GM12865 (cell line): ENCODE measurements at places on chromosomes 11 and 22.
A peak's percentile ranks its signal among the peaks of the same experiment; 100 is the strongest.

DNA sequence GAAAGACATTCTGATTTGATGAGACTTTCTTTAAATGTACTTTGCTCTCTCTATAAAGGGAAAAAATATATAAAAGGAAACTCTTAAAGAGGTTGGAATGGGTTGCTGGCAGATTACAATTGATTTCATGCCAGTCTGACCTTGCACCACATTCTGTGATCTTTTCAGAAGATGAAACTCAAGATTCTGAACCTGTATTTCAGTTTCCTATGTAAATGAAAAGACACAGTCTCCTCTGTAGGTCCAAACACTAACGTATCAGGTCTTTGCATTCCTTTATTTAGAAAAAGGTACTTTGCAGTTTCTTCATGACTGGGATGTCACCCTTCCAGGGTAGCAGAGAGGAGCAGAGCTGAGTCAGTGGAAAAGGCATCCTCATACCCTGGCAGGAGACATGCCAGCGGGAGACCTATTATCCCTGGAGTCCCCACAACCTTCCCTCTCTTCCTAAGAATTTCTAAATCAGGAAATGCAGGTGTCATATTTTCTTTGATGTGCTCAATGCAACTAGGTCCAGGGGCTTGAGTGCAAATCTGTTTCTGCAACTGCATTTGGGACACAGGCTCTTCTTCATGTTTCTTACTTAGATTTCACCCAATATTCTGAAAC lies 282.6 kb downstream of the CADM1 start:
- peak; percentile 65 for DNase-seq

- DNase-seq = peak; percentile 54
These were observed 7.1 kb downstream of the PRPF19 start for GRCh38 chr11:60899046-60899936.

DNA sequence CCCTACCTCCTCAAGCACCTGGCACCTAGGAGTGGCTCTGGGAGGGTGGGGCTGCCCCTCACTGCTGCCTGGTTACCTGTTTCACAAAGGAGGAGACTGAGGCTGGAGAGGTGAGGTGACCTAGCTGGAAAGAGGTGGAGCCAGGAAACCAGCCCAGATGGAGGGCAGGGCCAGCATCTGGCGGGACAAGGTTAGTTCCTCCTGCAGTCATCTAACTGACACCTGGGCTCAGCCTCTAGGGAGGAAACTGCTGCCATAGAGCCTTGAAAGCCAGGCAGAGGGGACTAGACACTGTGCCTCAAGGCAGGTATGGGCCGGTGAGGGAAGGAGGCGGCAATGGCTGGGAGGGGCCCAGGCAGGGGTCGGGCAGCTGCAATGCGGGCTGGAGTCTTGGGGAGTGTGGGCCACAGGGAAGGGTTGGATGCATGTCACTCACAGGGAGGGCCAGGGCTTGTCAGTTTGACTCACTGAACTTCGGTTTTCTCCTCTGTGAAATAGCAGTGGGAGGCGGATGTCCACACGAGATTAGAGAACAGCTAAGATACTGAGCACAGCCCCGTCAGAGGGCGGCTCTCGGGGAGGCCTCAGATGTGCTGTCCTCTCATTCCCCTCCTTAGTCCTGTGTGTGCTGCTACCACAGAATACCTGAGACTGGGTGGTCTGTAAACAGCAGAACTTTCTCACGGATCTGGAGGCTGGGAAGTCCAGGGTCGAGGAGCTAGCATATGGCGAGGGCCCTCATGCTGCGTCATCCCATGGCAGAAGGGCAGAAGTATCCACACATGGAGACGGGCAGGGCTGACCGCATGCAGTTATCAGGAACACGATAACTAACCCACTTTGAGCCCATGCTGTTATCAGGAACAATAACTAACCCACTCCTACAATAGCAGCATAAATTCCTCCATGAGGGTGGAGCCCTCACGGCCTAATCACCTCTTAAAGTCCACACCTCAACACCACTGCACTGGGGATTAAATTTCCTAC lies 16.1 kb downstream of the MGAT3 start:
- DNase-seq = peak; percentile 40

GRCh38 chr22:44837481-44837880 lies 85.1 kb downstream of the ARHGAP8 start:
- peak; percentile 11 for DNase-seq

DNA sequence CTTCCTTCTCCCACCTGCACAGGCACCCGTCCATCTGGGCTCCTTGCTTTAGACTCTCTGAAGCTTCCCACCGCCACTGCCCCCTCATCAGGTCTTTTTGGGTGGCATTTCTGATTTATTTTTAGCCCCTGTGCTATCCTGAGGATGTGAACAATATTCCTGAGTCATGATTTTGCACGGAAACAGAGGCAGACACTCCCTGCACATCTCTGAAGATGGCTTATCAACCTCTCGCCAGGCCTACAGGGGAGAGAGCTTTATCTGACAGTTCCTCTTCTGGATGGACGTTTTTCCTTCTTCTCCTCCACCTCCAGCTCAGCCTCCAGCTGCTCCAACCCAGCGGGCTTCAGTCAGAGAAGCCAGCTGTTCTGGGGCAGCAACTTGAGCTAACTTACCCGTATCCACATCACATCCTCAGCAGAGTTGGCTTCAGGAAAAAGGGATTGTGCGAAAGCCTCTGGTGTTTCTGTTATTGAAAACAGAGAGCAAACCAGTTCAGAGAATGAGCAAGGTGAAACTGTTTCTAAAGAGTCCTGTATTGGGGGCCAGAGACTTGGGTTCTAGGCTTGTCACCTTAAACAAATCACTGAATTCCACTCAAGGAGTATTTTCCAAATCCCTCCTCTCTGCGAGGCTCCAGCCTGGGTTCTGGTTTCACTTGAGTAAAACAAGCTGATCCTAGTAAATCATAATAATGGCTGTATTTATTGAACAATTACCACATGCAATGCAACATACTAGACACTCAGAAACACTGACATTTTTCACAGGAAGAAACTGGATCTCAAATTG lies 33.1 kb upstream of the ETS1 start:
- no peak for DNase-seq

DNA sequence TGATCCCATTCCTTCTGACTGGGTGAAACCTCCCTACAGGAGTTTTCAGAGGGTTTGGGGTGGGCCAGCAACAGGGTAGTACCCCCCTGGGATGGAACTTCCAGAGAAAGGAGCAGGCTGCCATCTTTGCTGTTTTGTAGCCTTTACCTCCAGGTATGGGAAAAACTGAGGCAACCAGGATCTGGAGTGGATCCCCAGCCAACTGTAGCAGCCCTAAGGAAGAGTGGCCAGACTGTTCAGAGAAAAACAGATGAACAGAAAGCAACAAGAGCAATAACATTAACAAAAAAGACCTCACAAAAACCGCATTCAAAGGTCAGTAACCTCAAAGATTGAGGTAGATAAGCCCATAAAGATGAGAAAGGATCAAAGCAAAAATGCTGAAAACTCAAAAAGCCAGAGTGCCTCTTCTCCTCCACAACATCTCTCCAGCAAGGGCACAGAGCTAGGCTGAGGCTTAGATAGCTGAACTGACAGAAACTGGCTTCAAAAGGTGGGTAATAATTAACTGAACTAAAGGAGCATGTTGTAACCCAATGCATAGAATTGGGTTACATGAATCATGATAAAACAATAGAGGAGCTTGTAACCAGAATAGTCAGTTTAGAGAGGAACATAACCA lies 1288.6 kb upstream of the CNTN5 start:
- no peak for DNase-seq

DNA sequence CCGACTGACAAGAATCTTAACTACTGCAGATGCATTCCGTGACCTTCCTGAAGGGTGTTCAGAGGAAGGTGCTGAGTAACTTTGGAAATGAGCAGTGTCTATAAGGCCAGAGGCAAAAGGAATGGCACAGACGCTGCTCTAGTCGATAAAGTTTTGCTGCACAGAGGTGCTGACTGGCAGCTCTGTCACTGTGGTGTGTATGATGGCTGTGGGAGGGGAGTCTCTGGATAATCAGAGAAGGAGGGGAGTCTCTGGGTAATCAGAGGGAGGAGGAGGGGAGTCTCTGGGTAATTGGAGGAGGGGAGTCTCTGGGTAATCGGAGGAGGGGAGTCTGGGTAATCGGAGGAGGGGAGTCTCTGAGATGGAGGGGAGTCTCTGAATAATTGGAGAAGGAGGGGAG lies 18.4 kb downstream of the PTDSS2 start:
- DNase-seq = no peak

GRCh38 chr11:92131289-92131865 lies 93.2 kb upstream of the FAT3 start:
- DNase-seq = no peak

DNA sequence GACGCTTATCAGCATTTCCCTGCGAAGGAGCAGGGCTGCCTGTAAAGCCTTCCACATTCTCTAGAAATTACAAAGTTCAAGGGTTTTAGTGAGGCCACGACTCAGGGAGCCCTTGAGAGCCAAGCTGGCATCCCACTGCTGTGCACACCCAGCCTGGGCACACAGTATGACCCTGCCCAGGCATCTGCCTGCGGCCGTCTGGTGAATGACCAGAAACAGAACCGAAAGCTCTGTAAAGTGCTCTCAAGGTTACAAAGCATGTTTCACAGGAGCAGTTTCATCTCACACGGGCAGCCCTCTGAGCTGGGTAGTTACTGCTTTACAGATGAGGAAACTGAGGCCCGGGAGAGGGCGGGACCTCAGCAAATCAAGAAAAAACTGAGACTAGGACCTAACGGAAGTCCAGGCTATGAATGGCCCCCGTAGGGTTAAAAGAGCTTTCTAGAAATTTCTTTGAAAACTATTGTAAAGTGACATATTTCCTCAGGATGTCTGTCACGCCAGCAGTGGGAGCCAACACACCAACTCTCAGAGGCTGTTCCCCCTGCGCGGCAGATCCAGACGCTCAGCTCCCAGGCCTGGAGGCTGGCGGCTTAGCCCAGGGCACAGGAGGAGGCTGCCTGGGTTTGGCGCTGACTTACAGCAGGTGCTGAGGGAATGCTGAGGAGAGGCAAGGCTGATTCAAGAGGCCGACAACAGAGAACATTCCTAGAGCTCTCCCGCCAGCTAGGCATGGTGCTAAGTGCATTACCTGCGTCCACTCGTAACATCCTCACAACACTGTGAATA lies 7.7 kb upstream of the TCF20 start:
- peak; percentile 73 for DNase-seq

DNA sequence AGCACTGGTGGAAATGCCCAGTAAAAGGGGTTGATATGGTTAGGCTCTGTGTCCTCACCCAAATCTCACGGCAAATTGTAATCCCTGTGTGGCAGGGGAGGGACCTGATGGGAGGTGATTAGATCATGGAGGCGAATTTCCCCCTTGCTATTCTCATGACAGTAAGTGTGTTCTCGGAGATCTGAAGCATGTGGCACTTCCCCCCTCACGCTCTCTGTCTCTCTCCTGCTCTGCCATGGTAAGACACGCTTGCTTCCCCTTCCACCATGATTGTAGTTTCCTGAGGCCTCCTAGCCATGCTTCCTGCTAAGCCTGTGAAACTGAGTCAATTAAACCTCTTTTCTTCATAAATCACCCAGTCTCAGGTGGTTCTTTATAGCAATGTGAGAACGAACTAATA lies 37.4 kb downstream of the PACSIN2 start:
- no peak for DNase-seq

DNA sequence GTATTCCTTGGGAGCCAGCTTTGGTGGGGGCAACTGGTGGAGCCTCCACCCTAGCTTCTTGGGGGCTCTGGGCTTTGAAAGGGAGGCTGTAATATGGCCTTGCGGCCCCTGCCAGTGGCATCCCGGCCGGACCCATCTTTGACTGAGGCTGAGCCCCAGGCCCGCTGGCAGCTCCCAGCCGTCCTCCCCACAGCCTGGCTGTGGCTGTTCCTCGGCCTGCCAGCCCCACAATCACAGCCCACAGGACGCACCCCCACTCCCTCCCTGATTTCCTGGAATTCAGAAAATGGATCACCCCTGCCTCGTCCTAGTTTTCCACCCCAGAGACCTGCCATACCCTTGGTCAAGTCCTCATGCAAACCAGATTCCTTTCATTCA lies 23.2 kb downstream of the SERPINH1 start:
- no peak for DNase-seq

DNA sequence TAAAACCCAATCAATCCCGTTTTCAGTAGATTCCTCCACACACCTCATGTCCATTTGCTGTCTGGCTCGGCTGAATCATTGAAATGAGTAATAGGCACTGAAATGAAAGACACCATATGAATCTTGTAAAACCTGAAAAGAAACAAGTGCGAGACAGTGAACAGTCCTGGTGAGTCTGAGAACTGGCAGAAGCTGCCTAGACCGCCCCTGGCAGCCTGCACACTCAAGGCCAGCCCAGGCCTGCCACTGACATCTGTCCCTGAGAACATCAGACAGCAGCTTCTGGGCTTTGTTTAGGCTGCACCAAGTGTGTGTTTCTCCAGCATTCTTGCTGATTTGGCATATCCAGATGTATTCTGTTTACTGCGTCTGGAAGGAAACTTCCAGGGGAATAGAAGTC lies 44.8 kb downstream of the ENDOD1 start:
- no peak for DNase-seq

DNA sequence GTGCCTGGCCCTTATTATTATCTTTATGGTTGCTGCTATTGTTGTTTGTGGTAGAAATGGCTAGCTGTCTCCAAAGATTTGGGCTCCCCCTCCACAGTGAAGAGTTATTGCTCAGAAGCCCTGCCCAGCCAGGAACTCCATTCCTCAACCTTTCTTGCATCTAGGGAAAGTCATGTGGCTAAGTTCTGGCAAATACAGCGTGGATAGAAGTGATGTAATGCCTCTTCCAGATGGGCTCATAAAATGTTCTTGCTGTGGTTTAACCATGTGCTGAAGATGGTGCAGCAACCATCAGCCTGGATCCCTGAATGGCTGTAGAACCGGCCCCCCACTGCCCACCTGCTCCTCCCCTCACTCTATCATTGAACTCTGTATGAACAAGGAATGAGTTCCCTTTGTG lies 203.5 kb upstream of the E2F8 start:
- no peak for DNase-seq

DNA sequence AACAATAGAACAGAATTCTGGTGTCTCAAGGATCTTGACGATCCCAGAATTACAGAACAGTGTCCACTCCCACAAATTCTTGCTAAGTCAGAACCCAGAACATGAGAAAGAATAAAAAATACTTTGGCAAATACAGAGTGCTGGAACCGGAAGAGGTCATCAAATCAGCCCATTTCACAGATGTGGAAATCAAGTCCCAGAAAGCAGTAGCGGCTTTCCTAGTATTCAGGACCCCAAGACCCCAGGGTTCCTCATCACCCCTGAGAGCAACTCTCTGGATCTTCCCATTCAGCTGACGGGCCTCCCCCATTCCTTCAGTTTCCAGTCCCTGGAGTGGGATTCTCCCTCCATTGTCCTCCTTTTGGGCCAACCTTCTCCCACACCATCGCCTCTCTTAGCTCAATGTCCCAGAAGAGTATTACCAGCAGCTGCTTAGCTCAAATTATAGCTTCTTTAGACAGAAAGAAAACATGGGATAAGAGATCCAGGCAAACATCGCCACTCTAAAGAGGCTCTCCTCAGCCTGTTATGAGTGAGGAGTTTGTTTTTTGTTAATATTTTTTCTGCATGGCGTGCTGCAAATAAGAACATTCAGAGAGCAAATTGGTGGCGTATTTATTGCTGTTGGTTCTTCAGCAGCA lies 268.3 kb downstream of the MN1 start:
- DNase-seq = no peak

DNA sequence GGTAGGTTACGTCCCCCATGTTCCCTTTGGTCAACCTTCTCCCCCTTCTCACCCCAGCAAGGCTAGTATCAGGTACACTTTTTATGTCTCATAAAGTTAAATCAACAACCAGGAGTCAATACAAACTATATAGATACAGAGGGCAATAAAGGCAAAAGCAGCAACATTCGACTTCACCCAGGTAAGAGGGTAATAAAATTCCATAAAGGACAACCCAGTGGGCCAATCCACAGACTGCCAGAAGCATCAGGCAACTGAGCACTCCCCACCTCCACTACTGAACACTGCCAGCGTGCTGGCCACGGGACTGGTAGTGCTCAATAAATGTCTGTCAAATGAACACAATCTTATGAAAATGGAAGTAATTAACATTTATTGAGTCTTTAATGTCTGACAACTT lies 5.1 kb upstream of the MS4A18 start:
- DNase-seq = no peak
